Vagina (tissue), 2 donors: ENCODE measurements at places on chromosomes 5 and 9. TPM values are rescaled to one million over a fixed set of nuclear protein-coding genes. Genes with fewer than 3 reads are reported as not detected.
A peak's percentile ranks its signal among the peaks of the same experiment; 100 is the strongest.

DNA sequence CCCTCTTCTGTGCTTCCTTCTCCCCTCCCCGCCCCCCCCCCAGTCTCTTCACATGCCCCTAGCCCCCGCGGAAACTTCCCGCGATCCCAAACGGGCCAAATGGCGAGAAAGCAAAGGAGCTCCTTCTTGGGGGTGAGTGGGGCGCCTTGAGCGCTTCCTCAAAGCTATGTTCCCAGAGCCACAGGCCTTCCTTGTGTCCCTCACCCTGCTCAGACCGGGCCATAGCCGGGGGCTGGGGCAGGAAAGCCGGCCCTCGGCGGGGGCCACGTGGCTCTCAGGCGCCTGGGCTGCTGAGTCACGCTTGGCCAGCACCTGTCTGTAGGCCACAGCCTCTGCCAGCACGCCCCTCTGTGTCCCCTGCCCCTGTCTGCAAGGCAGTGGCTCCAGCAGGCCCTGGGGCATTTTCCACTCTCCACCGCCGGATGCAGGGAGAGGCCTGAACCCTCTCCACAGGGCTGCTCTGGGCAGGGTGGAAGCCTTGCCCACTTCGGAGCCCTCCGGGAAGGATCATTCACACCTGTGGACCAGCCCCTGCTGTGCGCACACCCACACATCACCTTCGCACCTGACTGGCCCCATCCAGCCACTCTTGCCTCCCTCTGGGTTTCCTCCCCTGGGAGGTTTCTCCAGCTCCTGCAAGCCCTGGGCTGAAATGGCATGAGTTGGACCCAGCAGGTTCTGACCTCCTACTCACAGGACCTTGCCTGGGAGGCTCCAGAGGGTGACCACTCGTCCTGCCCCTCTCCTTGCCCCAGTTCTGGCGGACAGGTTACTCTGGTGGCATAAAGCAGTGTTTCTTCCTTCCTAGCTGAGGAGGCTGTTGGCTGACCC lies 1.2 kb upstream of the SQSTM1 start:
- H3K36me3 ChIP-seq = peaks cover 22% of the 10 kb centered on the region
- no peaks in the 10 kb centered on the region for H3K27me3 ChIP-seq
- H3K27ac ChIP-seq = peak overlapping the region; percentile 99
- DNase-seq = no peak
- H3K4me3 ChIP-seq = peak overlapping the region; percentile 85
- peaks cover 67% of the 10 kb centered on the region for H3K4me1 ChIP-seq

- no peaks in the 10 kb centered on the region for H3K36me3 ChIP-seq
- no peak for DNase-seq
- H3K27ac ChIP-seq = no peak overlapping the region
- no peak overlapping the region for H3K4me3 ChIP-seq
- no peaks in the 10 kb centered on the region for H3K27me3 ChIP-seq
These were observed 113.8 kb downstream of the MED27 start for GRCh38 chr9:131965841-131966240.

The EFNA5 gene
- 11.8 TPM for total RNA-seq

- no peak for DNase-seq
These were observed 38.2 kb upstream of the GRAMD2B start for GRCh38 chr5:126384985-126385384.

DNA sequence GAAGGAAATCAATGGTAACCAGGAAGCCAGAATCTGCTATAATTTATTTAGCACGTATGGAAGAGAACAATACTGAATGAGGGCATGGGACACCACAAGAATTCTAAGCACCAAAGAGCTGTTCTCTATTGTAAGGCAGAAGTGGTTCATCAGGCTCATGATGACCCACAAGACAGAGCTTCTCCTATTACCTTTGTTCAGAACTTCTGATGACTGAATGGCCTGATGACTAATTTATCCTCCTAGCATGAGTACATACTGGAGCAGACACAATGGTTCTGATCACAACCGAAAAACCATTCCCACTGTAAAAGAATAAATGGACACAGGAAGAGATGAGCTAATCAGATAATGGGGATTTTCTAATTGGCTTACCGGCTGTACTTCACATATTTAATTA lies 329.8 kb upstream of the PDE4D start:
- no peak overlapping the region for H3K27ac ChIP-seq
- no peak for DNase-seq
- H3K27me3 ChIP-seq = no peaks in the 10 kb centered on the region
- H3K36me3 ChIP-seq = no peaks in the 10 kb centered on the region

DNA sequence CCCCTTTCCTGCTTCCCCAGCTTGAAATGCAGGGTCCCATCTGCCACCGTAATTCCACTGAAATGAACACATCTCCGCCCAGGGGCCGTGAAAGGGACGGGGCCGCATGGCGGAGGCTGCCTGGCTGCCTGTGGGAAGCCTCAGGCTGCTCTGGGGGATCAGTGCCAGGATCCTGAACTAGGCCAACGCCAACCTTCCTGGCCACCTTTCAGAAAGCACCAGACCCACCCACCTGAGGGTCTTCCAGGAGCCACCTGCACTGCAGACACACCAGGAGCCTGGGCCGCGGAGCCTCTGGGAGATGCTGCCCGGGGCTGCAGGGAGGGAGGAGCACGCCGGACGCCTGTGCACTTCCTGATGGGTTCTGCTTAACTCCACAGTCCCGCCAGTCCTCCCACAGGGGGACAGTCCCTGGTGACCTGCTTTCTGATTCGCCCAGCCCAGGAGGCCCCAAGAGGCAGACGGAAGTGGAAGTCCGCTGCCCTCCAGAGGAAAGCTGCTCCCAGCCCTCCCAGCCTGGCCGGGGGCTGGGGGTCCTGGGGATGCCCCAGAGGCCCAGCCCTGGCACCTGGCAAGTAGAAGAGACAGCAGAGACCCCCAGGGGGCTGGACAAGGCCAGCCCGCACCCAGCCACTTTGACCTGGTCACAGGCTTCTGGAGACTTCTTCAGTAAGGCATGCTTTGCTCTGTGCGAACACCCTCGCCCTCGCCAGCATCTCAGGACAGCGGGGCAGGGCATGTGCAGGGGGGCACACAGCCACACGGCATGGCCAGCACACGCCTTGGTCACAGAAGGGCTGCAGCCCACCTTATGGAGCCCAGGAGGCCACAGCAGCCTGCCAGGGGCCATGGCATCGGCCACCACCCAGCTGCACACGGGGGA lies at the start of gene CARD9:
Gene CARD9, minus strand, starts transcription at position 370 of the 883 bp plus-strand sequence. CDS start 1,591 bp downstream, outside the sequence.
- peaks cover 20% of the 10 kb centered on the region for H3K4me1 ChIP-seq
- no peaks in the 10 kb centered on the region for H3K36me3 ChIP-seq
- H3K27ac ChIP-seq = peak within 1 kb of the TSS; percentile 27
- peak within 1 kb of the TSS; percentile 22 for H3K4me3 ChIP-seq
- H3K27me3 ChIP-seq = no peaks in the 10 kb centered on the region
- DNase-seq = no peak

The HK3 gene
- total RNA-seq = 7.4 TPM

DNA sequence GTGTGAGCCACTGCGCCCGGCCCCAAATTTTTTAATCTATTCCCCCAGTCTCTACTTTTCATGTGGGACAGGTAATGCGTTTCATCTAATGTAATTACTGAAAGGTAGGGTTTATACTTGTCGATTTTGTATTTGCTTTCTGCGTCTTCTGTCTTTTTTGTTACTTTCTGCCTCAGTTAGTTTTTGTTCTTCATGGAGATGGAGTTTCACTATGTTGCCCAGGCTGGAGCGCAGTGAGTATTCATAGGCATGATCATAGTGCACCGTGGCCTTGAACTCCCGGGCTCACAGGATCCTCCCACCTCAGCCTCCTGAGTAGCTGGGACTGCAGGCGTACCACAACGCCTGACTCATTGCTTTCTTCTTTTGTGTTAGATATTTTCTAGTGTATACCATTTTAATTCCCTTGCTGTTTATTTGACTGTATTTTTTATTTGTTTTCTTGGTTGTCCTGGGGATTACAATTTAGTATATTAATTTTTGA lies 23.4 kb downstream of the EHMT1 start:
- no peaks in the 10 kb centered on the region for H3K27me3 ChIP-seq
- H3K4me3 ChIP-seq = no peak overlapping the region
- H3K36me3 ChIP-seq = no peaks in the 10 kb centered on the region
- DNase-seq = no peak

The PPP3R2 gene
- not detected for total RNA-seq

DNA sequence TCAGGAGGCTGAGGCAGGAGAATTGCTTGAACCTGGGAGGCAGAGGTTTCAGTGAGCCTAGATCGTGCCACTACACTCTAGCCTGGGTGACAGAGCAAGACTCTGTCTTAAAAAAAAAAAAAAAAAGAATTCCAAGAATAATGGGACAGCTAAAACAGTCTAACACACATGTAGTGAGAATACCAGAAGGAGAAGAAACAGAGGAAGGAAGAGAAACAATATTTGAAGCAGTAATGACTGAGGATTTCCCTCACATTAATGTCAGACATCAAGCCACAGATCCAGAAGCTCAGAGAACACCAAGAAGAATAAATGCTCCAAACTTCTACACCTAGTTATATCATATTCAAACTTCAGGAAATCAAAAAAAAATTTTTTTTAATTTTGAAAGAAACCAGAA lies 47.1 kb upstream of the EFNA5 start:
- no peaks in the 10 kb centered on the region for H3K27me3 ChIP-seq
- no peaks in the 10 kb centered on the region for H3K4me1 ChIP-seq
- no peak for DNase-seq
- no peaks in the 10 kb centered on the region for H3K36me3 ChIP-seq
- no peak overlapping the region for H3K4me3 ChIP-seq
- no peak overlapping the region for H3K27ac ChIP-seq

The RFESD gene
- 1.2 TPM for total RNA-seq

The PLPP6 gene
- total RNA-seq = 7.1 TPM

GRCh38 chr9:104775976-104776375 lies 12.0 kb downstream of the NIPSNAP3B start:
- H3K4me1 ChIP-seq = peaks cover 7% of the 10 kb centered on the region
- no peak overlapping the region for H3K27ac ChIP-seq
- H3K27me3 ChIP-seq = no peaks in the 10 kb centered on the region

GRCh38 chr9:22976454-22976853 lies 529.8 kb downstream of the DMRTA1 start:
- DNase-seq = no peak
- H3K4me3 ChIP-seq = no peak overlapping the region
- H3K36me3 ChIP-seq = no peaks in the 10 kb centered on the region

GRCh38 chr9:73615557-73615956 lies 463.9 kb downstream of the ANXA1 start:
- H3K27me3 ChIP-seq = no peaks in the 10 kb centered on the region
- H3K36me3 ChIP-seq = no peaks in the 10 kb centered on the region
- H3K27ac ChIP-seq = no peak overlapping the region
- H3K4me3 ChIP-seq = no peak overlapping the region
- no peak for DNase-seq
- H3K4me1 ChIP-seq = no peaks in the 10 kb centered on the region

- no peak for DNase-seq
- H3K27me3 ChIP-seq = peaks cover 29% of the 10 kb centered on the region
- no peaks in the 10 kb centered on the region for H3K36me3 ChIP-seq
- no peak within 1 kb of the TSS for H3K27ac ChIP-seq
- peaks cover 19% of the 10 kb centered on the region for H3K4me1 ChIP-seq
These were observed at the start of gene IRX1 for GRCh38 chr5:3595006-3595961. Gene IRX1 (plus strand): TSS chr5:3595832. CDS start chr5:3596106, 274 bp downstream.

The FREM1 gene
- 2.7 TPM for total RNA-seq
